Esophagus muscularis mucosa (tissue), 4 donors: ENCODE measurements at places on chromosomes 3 and 15. TPM values are rescaled to one million over a fixed set of nuclear protein-coding genes. Genes with fewer than 3 reads are reported as not detected.

RARRES1 gene
- total RNA-seq, result 93.0 TPM

LDHAL6B gene
- not detected for total RNA-seq

CPN2 gene
- total RNA-seq, result not detected

TBC1D21 gene
- total RNA-seq, result not detected

CRYBG3 gene
- 19.8 TPM for total RNA-seq

ACKR2 gene
- 7.6 TPM for total RNA-seq

LRRC31 gene
- total RNA-seq, result not detected

ST8SIA2 gene
- total RNA-seq, result 0.13 TPM

TIMP4 gene
- 48.0 TPM for total RNA-seq

PPM1L gene
- total RNA-seq, result 41.9 TPM

OSBPL10 gene
- 12.2 TPM for total RNA-seq

SEMA3G gene
- total RNA-seq, result 7.1 TPM

UBE2E2 gene
- 58.1 TPM for total RNA-seq

DNA sequence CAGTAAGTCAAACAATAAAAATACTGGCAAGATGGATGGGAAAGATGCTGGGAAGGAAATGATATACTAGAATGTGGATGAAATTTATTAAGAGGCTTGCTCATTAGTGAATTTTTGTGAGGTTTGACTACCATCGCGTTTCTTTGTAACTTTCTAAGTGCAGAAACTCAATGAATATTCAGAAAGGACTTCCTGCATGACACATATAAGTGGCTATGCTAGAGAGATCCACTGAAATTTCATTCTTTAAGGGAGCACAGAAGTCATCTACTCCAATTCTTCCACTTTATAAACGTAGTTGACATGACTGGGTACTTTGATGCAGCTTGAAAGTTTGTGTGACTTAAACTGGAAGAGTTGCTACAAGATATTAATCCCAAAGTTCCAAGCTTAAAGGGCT is 88.0 kb downstream of the SHQ1 start:
- no peak for DNase-seq

DNA sequence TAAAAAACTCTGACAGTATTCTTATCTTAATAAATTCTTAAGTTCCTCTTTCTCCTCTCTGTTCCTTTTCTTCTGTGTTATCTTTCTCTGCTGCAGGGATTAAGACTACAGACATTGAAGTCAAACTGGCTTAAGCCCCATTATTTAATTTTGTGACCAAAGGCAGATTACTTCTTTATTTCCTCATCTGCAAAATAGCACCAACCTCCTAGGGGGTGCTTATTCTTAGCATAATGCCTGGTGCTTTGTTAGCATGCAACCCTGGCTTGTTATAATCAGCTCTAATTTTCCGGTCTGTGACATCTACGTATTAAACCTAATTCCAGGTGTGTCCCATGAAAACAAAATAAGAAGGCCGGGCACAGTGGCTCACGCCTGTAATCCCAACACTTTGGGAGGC is 23.8 kb downstream of the SEMA6D start:
- DNase-seq, result no peak

DNA sequence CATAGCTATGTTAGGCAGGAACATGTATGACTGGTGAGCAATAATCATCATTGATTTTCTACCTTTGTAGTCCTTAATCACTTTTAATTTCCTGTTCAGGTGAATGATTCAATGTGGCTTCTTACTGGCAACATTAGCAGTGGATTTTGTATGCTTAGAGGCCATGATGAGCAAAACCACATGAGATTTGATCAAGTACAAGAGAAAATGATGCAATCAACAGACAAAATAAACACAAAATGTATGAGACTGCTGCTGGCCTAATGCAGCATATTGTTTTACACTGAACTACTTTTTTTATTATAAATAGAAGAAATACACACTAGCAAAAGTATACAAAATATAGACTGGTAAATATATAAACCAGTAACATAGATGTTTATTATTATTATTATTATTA is 47.5 kb upstream of the SI start:
- DNase-seq, result no peak

DNA sequence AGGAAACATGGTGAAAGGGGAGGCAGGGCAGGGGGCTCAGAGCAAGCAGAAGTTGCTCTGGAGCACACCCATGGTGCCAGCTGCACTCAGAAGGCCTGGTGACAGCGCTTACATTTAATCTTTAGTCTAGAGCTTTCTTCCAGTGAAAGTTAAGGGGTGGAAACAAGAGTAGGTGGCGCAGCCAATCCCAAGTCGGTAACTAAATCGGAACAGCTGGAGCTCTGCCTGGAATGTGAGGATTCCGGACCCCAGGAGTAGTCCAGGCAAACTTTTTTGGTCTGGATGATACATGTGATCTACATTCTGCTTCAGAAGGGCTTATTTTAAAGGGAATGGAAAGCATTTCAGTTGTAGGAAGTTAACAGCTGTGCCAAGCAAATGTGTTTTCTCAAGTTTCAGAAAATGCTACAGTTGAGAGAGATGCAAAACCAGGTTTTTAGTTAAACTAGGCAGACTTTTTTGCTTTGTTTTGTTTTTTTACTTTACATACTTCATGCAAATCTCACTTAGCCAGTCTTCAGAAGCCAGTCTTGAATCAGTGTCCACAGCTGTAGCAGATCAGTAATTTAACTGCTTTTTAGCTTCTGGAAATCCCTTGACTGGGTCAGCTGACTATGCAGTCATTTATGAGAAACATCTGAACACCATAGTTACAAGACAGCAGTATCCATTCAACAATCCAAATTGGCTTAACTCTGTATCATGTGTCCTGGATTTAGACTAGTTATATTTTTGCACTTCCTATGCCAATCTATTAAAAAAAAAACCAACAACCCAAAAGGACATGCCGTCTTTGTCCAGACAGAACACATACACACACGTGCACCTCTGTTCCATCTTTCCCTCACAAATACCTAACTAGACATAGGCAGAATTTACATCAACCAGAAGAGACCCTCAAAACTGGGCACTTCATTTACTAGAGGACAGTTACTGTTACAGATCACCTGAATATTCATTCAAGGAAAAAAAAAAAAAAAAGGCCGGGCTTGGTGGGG is 33.2 kb downstream of the ZNF106 start:
- DNase-seq, result peak; percentile 93

- peak; percentile 50 for DNase-seq
Measured at GRCh38 chr3:51896607-51897305, 6.4 kb downstream of the IQCF1 start.

- DNase-seq, result no peak
Measured at GRCh38 chr15:57696146-57696545, 10.4 kb upstream of the POLR2M start.

GRCh38 chr15:52730173-52730572 is 51.0 kb upstream of the ATOSA start:
- DNase-seq, result no peak

DNA sequence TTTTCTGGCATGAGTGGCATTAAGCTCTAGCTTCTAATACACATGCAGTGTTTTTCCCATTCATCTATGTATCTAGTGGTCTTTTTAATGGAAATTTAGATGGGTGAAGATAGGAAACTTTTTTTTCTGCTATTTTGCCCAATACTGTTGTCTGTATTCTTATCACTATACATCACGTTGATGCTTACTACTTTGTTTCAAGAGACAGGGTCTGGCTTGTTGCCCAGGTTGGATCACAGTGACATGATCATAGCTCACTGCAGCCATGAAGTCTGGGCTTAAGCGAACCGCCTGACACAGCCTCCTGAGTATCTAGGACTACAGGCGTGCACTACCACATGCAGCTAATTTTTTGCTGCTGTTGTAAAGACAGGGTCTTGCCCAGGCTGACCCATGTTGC is 84.6 kb downstream of the PEAK1 start:
- no peak for DNase-seq

- peak; percentile 96 for DNase-seq
Measured at GRCh38 chr3:48301020-48301799, 32.3 kb downstream of the SPINK8 start.

GRCh38 chr3:52046186-52046901 is 10.0 kb downstream of the DUSP7 start:
- DNase-seq, result no peak

- no peak for DNase-seq
Measured at GRCh38 chr3:184092199-184092598, 4.7 kb upstream of the HTR3E start.

- DNase-seq, result no peak
Measured at GRCh38 chr3:192747145-192747544, 19.8 kb upstream of the FGF12 start.

- DNase-seq, result no peak
Measured at GRCh38 chr3:20039466-20039764, 831 bp upstream of the KAT2B start.

- DNase-seq, result peak; percentile 37
Measured at GRCh38 chr15:67783303-67783702, 42.0 kb upstream of the SKOR1 start.

DNA sequence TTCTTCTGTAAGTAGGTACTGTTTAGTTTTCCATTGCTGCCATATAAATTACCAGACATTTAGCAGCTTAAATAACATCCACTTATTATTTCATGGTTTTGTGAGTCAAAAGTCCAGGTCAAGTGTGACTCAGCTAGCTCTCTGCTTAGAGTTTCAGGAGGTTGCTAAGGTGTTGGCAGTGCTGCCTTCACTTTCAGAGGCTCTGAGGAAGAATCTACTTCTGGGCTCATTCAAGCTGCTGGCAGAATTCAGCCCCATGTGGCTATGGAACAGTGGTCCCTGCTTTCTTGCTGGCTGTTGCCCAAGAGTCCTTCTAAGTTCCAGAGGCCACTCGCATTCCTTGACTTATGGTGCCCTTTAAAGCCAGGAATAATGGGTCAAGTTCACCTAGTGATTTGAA is 4.5 kb downstream of the CFAP44 start:
- DNase-seq, result no peak

- no peak for DNase-seq
Measured at GRCh38 chr3:152211655-152212054, 57.1 kb upstream of the MBNL1 start.

- DNase-seq, result no peak
Measured at GRCh38 chr15:70153921-70154717, 56.4 kb upstream of the TLE3 start.

DNA sequence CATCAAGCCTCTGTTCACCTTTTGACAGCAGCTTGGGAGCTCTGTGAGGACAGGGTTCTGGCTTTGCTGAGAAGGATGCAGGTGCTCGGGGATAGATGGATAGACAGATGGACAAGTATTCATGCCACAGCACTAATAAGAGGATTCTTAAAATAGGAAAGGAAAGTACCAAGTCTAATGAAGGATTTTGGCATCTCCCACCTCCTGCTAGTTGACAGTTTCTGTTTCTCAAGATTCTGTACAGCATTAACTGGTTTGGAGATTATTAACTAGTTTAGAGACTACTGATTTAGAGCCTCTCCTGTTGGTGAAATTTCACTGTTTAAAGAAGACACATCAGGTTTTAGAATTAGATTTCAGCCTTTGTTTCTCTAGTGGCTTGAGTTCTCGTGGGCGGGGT is 152.3 kb downstream of the CACNA1D start:
- DNase-seq, result no peak

GRCh38 chr3:160403796-160404470 is 4.5 kb downstream of the SMC4 start:
- no peak for DNase-seq

GRCh38 chr3:189273736-189274135 is 102.0 kb downstream of the TPRG1 start:
- no peak for DNase-seq

DNA sequence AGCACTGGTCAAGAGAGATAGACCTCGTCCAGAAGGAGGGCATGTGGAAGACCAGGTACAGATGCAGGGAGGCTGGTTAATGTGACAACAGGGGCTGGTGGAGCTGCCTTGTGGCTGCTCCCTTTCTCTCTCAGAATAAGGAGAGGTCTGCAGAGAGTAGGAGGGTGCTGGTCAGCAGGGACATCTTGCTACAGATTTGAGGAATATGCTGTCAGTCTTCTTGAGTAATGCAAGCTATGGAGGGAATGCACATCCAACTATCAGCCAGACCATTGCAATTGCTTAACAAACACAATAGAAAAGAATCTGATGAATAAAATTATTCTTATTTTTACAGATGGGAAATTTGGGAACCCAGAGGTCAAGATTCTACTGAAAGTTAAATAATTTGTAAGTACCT is 20.3 kb upstream of the SIAH2 start:
- no peak for DNase-seq

DNA sequence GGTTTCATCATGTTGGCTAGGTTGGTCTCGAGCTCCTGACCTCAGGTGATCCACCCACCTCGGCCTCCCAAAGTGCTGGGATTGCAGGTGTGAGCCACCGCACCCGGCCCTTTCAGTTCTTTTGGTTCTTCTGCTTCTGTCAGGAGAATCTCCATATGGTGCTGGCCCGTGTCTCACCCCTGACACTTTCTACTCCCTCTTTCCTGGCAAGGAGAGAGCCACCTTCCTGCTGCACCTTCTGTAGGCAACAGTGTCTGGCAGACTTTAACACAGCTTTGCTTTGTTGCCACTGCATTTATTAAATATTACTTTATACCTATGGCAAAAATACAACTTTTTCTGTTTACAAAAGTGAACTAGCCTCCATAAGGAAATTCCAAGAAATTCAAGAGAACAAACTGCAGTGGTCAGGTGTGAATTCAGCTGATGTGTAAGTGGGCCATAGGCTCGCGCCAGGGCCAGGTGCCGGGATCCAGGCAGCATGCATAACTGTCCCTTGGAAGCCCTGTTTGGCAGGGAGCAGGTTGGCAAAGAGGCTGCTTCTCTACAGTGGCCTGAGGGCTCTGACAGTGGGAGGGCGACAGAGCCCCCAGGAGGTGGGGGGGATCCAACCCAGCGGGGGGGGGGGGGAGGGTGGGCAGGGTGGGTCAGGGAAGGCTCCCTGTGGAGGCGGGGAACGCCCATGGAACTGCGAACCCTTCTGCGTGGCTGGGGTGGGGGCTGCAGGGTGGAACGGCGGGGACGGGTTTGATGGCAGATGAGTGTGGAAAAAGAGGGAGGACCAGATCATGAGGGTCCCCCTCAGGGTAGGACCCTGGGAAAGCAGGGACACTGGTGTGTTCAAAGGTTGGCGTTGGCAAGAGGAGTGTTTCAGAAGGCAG is 21.1 kb downstream of the CTSH start:
- peak; percentile 55 for DNase-seq

DNA sequence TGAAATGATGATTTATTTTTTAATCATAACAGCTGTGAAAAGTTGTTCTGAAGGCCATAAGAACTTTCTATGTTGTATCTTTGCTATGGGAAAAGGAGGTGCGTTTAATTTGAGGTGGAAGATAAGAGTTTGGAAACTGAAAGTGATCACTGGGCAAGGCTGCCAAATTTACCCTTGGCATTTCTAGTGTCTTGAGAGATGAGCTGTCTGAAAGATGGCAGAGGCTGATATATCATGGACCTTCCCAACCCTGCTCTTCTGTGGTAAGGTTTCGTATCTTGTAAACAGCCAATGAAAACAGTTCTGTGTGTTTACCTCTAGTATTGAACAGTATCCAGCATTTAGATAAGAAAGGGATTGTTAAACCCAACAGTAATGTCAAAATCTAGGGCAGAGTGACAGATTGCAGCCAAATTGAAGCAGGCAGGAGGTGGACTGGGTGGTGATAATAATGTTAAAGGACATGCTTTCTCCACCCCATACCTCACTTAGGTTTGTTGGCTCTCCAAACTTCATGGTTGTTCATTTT is 15.8 kb upstream of the NFKBIZ start:
- DNase-seq, result no peak

GRCh38 chr15:74696398-74696729 is 540 bp upstream of the EDC3 start:
- DNase-seq, result no peak

GRCh38 chr3:180421221-180421620 is 180.7 kb upstream of the TTC14 start:
- DNase-seq, result no peak
